T-helper 17 cell (primary cell): ENCODE measurements at places on chromosomes 12 and 14.

- no peak for DNase-seq
Measured at GRCh38 chr12:6647083-6647604, at the start of gene ACRBP. Gene ACRBP (minus strand): TSS chr12:6647432. CDS start chr12:6647366, 66 bp downstream.

- DNase-seq: no peak
Measured at GRCh38 chr12:13695781-13696180, 285.6 kb downstream of the GRIN2B start.

DNA sequence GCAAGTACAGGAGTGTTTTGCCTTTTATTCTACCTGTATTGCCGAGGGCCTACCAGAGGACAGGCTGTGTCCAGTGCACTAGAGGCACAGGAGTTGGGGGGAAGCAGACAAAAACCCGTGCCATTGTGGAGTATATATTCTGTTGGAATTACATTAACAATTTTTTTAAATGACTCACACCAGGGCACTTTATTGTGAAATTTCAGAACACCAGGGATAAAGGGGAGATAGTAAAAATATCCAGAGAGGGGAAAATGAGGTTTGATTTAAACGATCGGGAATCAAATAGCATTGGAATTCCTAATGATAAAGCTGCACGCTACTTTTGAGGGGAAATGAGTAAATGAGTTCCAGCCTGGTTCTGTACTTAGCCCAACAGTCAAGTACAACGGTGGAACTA, 123.2 kb downstream of the PELI2 start:
- no peak for DNase-seq

DNA sequence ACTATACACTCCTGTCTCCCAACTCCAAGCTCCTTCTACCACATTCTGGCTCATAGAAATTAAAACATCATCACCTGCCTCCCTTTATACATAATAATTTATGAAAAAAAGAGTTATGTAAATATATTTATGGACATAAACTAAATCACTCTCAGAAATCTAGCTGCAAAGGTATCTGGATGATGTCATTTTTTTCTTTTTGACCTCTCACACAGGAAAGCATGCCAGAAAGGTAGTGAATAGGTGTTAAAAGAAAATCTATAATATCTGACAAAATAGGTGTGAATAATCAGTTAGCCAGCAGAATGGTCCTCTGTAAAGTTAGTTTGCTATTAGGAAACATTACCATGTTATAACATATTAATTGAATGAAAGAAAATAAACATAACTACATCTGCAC, 7.7 kb downstream of the LRRIQ1 start:
- no peak for DNase-seq

DNA sequence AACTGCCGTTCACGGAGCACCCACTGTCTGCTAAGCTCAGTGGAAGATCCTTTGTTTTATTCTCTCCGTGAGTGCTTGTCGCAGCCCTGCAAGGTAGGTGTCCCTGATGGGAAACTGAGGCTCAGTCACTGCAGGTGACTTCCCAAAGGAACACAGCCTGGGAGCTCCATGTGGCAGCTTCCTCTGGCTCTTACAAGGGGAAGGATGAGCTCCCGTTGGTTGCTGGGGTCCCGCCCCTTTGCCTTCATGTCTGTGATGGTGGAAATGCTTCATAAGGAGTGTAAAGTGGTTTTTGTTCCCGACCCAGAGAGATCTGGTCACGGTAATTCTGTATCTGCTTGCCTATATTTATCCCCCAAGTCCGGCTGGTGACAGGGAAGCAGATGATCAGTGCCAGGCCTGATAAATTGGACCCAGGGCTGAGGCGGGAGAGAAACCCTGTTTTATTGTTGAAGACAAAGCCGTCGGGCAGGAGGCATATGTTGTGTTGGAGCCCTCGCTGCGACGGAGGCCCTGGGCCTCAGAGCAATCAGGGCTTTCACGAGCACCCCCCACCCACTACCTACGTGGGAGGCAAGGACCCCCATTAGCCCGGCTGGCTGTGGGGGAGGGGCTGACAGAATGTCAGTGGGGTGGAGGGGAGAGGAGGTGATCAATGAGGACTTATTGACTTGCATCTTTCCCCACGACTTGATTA, 91.9 kb downstream of the KIF26A start:
- DNase-seq: no peak
